T1000 (cell line): ENCODE measurements at places on chromosomes 11 and 22.

GRCh38 chr11:72712168-72712751 is 38.0 kb upstream of the PDE2A start:
- DNase-seq = no peak

DNA sequence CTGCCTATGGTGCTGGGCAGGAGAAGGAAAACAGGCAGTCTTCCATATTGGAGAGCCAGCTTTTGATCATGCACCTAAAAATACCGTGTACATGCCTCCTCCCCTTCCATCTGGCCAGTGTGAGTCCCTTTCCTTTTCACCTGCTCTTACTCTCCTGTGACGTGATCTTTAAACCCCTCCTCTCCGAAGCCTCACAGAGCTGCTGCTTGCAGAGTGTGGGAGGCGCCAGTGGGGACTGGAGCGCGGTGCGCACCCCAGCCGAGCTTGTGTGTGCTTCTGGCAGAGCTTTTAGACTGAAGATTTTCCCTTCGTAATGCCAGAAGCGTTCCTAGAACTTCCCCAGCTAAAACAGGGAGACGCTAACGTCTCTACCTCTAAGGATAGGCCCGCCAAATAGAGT is 29.8 kb downstream of the MUC6 start:
- no peak for DNase-seq

- peak; percentile 37 for DNase-seq
Measured at GRCh38 chr11:66337103-66337899, 1.1 kb upstream of the RIN1 start.

DNA sequence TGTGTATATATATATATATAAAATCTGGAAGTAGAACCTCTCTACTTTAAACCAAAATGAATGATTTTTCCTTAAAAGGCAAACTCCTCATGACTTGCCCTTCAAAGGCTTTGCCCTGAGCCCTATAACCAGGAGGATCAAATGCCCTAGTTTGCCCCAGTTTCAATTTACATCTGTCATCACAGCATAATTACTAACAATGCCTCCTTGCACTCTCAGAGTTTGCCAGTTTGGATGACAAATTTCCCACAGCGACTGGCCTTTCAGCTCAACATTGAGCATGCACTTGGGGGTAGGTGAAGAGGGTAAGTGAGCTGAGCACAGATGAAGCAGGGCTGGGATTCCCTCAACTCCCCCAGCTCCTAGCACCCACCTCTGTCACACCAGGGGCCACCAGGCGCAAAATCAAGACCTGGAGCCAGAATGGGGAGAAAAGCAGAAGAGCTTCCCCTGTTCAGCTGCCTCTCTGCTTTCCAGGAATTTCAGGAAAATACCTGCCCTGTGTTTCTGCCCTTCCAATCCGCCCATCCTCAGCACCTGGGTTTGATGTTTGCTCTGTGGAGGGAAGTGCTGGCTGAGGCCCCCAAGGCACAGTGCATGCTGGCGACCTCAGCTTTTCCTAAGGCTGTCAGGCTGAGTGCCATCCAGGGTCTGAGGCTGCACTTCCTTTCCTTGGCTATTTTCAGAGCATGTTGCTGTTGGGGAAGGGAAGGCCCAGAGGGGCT is 67.5 kb downstream of the ADAMTS15 start:
- no peak for DNase-seq

- DNase-seq = peak; percentile 67
Measured at GRCh38 chr11:2827256-2827655, 58.3 kb downstream of the CDKN1C start.
